ENCODE measurements at places on chromosomes 4 and X.

- DNase-seq: no peak
These were observed 10.4 kb downstream of the ANOS1 start for GRCh38 chrX:8721536-8721935.

- no peak for DNase-seq
These were observed 1190.2 kb upstream of the AGA start for GRCh38 chr4:178632415-178632814.

- DNase-seq: no peak
These were observed 88.9 kb downstream of the CC2D2A start for GRCh38 chr4:15558561-15558960.

DNA sequence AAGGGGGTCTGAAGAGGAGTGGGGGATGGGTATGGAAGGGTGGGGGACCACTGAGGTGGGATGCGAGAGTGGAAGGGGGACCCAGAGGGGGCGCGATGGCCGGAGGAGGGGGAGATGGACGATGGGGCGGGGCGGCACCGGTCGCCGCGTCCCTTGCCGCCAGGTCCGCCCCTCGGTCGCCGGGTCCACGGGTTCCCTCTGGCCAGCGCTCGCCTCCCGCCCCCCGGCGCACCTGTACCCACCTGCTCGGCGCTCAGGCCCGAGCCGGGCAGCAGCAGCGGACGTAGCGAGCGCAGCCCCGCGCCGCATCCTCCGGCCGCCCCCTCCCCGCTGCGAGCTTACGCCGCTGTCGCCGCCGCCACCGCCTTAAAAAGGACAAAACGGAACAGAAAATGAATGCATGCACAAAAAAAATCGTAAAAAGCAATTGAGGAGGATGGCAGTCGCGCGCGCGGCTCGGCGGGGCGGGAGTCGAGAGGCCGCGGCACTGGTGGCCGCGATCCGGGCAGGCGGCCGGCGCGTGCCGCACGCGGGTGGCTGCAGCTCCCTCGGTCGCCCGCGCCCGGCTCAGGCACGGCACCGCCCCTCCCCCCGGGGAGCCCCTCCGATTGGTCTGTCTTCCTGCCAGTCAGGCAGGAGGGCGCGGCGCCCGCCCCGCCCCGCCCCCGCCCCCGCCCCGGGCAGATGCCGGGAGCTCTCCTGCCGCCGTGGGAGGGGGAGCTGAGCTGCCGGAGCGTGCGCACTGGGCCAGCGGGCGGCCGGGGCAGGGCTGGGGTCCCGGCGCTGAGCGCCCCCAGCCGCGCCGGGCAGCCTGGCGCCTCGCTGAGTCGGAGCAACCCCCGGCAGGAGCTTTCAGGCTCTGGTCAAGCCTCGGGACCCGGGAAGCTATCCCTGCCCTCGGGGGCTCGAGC lies at the start of gene JAKMIP1:
JAKMIP1 (minus strand) TSS at position 539 of the 911 bp plus-strand sequence. CDS start 87,699 bp downstream, outside the sequence.
- peak; percentile 76 for DNase-seq

- no peak for DNase-seq
These were observed 127.0 kb downstream of the PCDH7 start for GRCh38 chr4:30847167-30847566.

DNA sequence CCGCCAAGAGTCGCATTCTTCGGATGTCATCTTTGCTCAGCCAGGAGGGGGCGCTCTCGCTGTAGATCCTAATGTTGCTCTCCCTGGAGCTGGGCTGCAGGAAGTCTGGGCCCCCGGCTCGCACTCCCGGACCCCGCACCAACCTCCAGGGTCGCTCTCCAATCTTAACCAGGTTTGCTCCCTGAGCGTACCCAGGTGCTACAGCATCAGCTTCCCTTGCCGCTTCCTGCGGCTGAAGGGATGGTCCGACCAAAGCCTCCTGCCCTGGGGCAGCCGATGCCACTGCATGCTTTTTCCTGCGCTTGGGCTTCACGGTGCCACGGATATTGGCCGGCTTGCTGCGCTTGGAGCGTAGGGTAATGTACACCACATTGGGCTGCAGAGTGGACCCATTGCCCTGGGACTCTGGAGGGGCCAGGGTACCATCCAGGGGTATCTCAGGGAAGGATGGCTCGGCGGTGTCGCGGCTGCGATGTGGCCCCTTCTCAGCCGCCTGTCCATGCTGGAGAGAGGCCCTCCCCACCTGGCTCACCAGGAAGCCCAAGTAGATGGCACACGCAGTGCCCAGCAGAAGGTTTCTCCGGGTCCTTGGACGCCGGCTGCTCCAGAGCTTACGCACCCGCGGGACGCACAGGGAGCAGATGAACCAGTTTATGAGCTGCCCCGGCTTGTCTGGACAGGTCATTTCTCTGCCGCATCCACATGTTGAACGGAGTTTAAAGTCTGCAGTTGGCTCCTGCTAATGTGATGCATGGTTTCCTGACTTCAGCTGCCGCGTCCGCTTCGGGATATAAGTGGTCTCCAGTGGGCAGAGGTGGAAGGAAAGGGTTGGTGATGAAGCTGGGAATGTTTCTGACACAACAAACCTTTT lies 1.9 kb downstream of the GASK1B start:
- no peak for DNase-seq

DNA sequence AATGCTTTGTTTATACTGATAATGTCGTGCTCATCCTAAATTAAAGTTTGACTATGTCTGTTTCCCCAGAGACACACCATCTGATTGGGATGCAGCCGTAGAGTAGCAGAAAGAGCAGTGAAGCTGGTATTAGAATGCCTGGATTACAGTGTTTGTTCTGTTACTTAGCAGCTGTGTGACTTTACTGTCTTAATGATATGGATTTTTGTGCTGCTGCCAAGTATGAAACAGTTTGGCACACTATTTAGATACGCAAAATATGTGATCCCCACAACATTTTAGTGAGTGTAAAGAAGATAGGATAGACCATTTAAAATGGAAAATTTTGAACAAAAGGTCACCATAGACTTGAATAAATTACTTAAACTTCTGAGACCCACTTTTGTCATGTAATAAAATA lies 1.2 kb upstream of the CHIC1 start:
- DNase-seq: no peak

- no peak for DNase-seq
These were observed 65.2 kb upstream of the LNX1 start for GRCh38 chr4:53656421-53656981.

GRCh38 chr4:16588149-16588548 lies 310.3 kb downstream of the LDB2 start:
- DNase-seq: no peak

DNA sequence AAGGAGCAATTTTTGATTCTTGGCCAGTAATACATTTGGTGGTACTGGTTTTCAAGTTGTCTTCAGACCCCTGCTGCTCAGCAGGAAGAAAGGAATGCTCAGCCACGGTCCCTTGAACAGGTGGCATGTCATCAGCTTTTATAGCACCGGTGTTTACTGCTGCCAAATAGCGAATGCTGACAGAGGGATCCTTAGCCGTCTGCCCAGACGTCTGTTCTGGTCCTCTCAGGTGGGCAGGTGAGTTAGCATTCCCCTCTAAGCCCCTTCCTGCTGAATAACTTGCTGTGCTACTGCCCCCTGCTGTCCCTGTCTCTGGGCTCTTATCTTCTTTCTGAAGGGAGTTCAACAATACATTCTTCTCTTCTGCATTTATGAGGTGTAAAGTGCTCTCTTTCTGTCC lies 28.4 kb downstream of the BOD1L1 start:
- DNase-seq: no peak

DNA sequence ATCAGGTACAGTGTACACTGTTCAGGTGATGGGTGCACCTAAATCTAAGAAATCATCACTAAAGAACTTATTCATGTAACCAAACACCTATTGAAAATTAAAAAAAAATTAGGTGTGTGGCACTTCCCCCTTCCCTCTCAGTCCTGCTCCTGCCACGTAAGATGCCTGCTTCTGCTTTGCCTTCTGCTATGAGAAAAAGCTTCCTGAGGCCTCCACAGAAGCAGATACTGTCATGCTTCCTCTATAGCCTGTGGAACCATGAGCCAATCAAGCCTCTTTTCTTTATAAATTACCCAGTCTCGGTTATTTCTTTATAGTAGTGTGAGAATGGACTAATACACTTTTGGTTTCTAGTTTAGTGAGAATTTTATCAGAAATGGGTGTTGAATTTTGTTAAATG lies 459.8 kb upstream of the DIPK2B start:
- no peak for DNase-seq

- no peak for DNase-seq
These were observed 52.2 kb downstream of the SPATA18 start for GRCh38 chr4:52103319-52103718.

DNA sequence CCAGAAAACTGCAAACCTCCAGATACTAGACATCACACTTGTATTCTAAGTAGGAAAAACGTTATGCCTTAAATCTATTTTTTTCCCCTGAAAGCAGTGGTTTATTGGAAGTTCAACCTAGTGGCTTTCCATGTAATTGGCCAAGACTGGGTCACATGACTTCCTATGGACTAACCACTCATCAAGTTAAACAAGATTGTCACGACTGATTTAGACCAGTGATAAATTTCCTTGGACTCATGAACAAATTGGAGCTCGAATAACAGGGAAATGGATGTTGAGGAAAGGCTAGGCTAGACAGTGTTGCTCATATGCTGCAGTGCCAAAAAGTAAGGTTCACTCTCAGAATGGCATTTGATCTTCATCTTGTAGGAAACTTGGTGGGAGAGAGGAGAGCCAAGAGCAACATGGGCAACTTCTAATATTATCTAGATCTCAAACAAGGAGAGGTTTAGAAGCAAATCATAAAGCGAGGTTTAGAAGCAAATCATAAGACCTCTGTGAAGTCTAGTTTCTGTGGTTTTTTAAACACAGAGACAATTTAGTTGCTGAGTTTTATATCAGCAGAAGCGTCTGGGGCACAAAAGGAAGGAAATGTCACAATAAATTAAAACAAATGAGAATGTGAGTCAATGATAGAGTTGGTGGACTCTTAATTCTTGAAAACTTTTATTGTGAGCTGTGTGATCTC lies 165.6 kb upstream of the BOD1L1 start:
- no peak for DNase-seq

DNA sequence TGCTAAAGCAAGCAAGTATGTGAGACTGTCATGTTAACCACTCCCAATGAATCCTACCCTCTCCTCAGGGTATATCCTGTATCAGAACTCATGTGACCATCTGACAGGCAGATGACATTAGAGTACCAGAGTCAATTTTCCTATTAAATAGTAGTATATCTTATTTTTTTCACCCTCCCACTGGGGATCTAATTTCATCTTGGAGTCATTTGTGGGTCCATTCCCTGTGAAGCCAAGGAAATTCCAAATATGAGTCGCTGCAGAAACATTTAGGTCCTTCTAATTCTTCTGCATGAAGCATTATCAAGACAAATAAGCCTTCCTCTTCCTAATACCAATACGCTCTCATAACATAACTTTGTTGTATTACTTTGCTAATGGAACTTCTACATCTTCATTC lies 52.2 kb upstream of the BLTP1 start:
- DNase-seq: no peak
